ENCODE measurements at places on chromosomes 3 and 15.

GRCh38 chr15:65583701-65584100 is 27.2 kb downstream of the INTS14 start:
- no peak for DNase-seq

DNA sequence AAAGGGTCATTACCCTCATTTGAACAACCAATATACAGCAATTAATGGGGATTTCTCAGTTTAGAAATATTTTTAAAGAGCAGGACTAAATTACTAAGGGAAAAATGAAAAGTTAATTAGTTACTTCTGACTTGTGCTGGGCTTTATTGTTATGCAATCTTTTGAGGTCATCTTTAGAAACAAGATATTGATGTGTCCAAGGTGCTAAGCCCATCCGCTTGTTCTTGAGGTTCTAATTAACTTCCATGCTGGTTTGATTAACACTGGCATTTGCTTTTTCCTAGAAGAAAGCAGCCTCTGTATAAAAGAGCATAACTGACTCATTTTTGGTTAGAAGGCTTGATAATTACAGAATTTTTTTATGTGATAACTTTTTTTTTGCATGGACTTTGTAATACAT is 256.5 kb upstream of the AGTR1 start:
- DNase-seq: no peak

DNA sequence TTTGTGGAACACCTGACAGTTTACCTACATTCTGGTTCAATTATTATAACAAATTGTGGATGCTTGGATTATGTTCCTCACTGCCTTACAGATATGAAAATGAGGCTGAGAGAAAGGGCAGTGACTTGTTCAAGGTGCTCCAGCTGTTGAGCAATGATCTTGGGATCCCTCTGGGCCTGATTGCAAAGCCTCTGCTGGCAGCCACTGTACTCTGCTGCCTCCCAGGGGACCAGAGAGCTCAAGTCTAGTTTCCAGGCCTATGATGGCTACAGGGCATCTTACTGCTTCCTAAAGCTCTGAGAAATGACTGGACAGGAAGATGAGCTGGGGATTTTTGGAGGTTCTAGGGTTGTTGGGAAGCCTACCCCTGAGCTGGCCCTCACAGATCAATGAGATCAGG is 2.3 kb upstream of the SHC4 start:
- DNase-seq: no peak

- no peak for DNase-seq
Observed at GRCh38 chr3:122406198-122406597, 9.7 kb downstream of the WDR5B start.

- DNase-seq: no peak
Observed at GRCh38 chr3:132350814-132351213, 33.6 kb downstream of the ACP3 start.

- DNase-seq: no peak
Observed at GRCh38 chr3:194184265-194184751, 48.4 kb downstream of the HES1 start.

- no peak for DNase-seq
Observed at GRCh38 chr3:17411157-17411877, 331.1 kb downstream of the TBC1D5 start.

DNA sequence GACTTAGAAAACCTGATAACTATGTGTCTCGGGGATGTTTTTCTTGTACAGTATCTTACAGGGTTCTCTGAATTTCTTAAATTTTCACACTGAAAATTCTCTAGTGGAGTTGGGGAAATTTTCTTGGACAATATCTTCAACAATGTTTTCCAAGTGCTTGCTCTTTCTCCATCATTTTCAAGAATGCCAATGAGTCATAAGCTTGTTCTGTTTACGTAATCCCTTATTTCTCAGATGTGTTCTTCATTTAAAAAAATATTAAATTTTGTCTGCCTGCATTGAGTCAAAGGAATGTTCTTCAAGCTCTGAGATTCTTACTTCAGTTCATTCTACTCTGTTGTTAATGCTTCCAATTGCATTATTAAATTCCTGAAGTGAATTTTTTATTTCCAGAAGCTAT is 21.9 kb upstream of the PLSCR2 start:
- no peak for DNase-seq

- no peak for DNase-seq
Observed at GRCh38 chr3:9147896-9148266, 101.6 kb downstream of the SRGAP3 start.

- no peak for DNase-seq
Observed at GRCh38 chr15:74368121-74368520, 675 bp upstream of the CYP11A1 start.

DNA sequence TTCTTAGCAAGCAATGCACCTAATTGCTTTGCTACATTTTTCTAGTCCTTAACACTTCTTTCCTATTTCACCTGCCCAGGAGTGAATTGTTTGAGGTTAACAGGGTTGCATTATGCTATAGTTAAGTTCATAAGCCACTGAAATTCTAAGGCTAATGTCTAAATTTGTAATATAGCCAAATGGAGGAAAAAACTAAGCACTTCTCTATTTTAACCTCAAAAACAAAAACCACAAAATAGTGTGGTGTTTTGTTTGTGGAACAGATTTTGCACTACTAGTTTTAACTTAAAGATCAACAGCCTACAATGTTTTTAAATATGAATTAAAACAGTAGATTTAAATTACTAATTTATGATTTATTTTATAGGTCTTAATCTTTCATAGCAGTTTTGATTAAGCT is 5.5 kb downstream of the ATOSA start:
- no peak for DNase-seq

GRCh38 chr3:12777171-12777570 is 18.1 kb upstream of the TMEM40 start:
- DNase-seq: no peak

- DNase-seq: no peak
Observed at GRCh38 chr3:197426121-197426566, 127.7 kb upstream of the DLG1 start.

DNA sequence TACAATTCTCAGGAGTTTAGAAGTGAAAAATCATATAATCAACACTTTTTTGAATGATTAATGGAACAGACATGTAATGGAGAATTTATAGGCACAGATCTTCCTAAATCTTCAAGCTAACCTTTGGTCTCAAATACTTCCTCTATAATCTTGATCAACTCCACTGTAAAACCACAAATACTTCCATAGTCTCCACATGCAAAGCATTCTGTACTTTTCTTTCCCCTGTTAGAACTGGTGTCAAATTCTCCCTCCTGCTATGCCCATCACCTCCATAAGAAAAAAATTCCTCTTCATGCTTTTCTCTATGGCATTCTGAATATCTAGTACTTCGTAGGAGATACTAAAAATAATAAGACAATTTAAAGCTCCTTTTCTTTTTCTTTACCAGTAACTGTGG is 214.3 kb downstream of the ADAMTS9 start:
- no peak for DNase-seq

- DNase-seq: no peak
Observed at GRCh38 chr3:32868719-32869512, 51.1 kb downstream of the TRIM71 start.

DNA sequence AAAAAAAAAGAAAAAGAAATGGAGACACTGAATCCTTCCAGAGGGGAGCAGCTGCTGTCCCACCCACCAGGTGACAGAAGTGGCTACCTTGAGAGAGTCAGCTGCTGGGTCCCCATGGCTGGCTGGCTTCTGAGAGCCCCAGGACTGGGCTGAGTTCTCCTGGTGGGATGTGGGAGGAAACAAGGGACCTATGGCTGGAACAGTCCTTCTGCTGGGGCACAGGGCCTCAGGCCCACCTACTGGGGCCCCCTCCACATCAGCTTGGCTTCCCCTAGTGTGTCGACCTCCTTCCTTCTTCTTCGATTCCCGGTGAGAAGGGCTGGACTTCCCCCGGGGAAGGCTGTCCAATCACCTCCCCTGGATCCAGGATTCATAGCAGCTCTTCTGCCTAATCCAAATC is 32.3 kb downstream of the PRR20G start:
- DNase-seq: no peak

All from GM04504 (cell line).